ENCODE measurements at places on chromosomes 13 and 19. TPM values are rescaled to one million over a fixed set of nuclear protein-coding genes. Genes with fewer than 3 reads are reported as not detected.
A peak's percentile ranks its signal among the peaks of the same experiment; 100 is the strongest.

- H3K4me1 ChIP-seq: peaks cover 34% of the 10 kb centered on the region
- H3K27ac ChIP-seq: no peak within 1 kb of the TSS
- H3K36me3 ChIP-seq: no peaks in the 10 kb centered on the region
- H3K27me3 ChIP-seq: no peaks in the 10 kb centered on the region
- H3K4me3 ChIP-seq: no peak within 1 kb of the TSS
Observed at GRCh38 chr19:58352760-58353671, at the start of gene A1BG. Gene A1BG (minus strand): TSS chr19:58353492. CDS start chr19:58353437, 55 bp downstream.

- peaks cover 10% of the 10 kb centered on the region for H3K27me3 ChIP-seq
- no peaks in the 10 kb centered on the region for H3K4me1 ChIP-seq
- DNase-seq: no peak
- no peak overlapping the region for H3K27ac ChIP-seq
- no peaks in the 10 kb centered on the region for H3K36me3 ChIP-seq
- H3K4me3 ChIP-seq: no peak overlapping the region
Observed at GRCh38 chr13:23996456-23996855, 99.2 kb upstream of the C1QTNF9B start.

GRCh38 chr13:18628428-18628827, 553.2 kb downstream of the TUBA3C start:
- no peak for DNase-seq
- H3K27ac ChIP-seq: no peak overlapping the region
- no peaks in the 10 kb centered on the region for H3K27me3 ChIP-seq
- H3K36me3 ChIP-seq: no peaks in the 10 kb centered on the region
- no peaks in the 10 kb centered on the region for H3K4me1 ChIP-seq

GRCh38 chr19:29004796-29005195, 208.2 kb downstream of the UQCRFS1 start:
- H3K4me3 ChIP-seq: no peak overlapping the region
- no peaks in the 10 kb centered on the region for H3K4me1 ChIP-seq
- DNase-seq: no peak
- no peaks in the 10 kb centered on the region for H3K27me3 ChIP-seq

GRCh38 chr13:110652231-110652730, 36.9 kb downstream of the NAXD start:
- no peak overlapping the region for H3K4me3 ChIP-seq
- peaks cover 54% of the 10 kb centered on the region for H3K4me1 ChIP-seq
- peak; percentile 27 for DNase-seq
- peaks cover 34% of the 10 kb centered on the region for H3K36me3 ChIP-seq
- H3K27me3 ChIP-seq: no peaks in the 10 kb centered on the region

GRCh38 chr13:97967948-97968347, 14.5 kb downstream of the IPO5 start:
- no peak for DNase-seq
- H3K27me3 ChIP-seq: no peaks in the 10 kb centered on the region
- no peak overlapping the region for H3K4me3 ChIP-seq
- H3K4me1 ChIP-seq: no peaks in the 10 kb centered on the region

DNA sequence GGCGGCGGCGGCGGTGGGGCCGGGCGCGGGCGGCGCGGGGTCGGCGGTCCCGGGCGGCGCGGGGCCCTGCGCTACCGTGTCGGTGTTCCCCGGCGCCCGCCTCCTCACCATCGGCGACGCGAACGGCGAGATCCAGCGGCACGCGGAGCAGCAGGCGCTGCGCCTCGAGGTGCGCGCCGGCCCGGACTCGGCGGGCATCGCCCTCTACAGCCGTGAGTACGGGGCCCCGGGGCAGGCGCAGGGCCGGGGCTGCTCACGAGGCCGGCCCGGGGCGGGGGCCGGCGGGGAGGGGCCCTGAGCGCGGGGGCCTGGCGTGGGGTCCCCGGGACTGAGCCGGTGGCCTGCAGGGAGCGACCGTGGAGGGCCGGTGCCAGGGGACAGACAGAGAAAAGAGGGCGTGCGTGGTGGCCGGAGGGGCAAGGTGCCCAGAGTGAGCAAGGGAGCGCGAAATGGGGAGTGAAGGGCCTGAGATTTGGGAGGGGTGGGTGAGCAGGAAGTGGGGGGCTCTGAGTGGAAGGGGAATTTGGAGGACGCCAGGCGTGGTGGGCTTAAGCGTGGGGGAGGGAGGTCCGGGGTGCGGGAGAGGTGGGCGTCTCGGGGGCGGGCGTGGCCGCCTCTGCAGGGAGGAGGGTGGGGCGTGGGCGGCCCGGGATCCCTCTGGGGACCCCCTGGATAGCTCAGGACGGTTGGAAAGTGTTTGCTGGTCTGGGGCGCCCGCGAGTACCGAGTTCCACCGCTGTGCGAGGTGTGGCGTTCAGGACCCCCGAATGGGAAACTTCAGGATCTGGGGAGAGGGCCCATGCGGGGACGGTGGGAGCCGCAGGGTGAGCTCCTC, 575 bp downstream of the CARM1 start:
- H3K27me3 ChIP-seq: no peaks in the 10 kb centered on the region
- peaks cover 1% of the 10 kb centered on the region for H3K36me3 ChIP-seq
- H3K4me3 ChIP-seq: peak overlapping the region; percentile 55
- peak; percentile 69 for DNase-seq
- H3K4me1 ChIP-seq: peaks cover 54% of the 10 kb centered on the region

DNA sequence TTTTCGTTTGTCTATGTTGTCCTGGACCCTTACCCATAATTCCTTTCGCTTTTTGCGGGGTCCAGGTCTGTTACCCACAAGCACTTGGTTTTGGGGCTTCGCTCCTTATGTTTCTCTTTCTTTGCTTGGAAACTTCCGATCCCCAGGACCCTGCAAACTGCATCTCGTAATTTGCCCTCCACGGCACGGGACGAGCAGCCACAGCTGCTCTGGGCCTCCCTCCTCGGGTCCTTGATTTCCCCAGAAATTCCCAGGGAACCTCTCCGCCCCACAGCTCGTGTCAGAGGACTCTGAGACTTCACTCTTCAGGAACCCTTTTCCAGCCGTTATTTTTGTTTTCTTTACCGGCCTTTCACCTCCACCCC, 599 bp downstream of the SNRNP70 start:
- DNase-seq: no peak
- H3K27ac ChIP-seq: peak overlapping the region; percentile 66
- H3K27me3 ChIP-seq: peaks cover 3% of the 10 kb centered on the region
- no peaks in the 10 kb centered on the region for H3K36me3 ChIP-seq

DNA sequence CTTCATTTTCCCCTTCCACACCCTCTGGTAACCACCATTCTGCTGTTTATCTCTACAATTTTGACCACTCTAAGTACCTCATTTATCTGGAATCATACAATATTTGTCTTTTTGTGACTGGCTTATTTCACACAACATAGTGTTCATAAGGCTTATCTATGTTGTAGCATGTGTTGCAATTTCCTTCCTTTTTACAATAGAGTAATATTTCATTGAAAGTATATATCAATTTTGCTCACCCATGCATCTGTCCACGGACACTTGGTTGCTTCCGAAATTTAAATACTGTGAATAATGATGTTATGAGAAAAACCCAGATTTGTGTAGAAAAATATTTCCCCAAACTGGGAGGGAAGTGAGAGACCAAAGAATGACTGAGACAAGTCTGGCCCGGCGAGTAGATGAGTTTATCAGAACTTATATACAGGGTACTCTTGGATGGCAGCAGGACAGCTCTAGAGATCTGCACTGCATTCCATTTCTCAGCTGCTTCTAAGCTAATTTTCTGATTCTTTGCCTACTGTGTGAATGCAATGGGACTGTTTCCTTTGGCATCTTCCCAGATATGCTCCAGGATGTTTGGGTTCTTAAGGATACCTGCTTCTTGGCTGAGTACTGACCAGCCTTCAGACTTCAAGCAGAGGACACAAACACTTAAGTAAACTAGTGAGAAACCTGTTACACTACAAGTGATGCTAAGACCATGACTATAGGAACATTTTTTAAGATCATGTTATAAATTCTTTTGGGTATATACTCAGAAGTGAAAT, 834.0 kb upstream of the PCDH9 start:
- H3K27me3 ChIP-seq: no peaks in the 10 kb centered on the region
- H3K4me1 ChIP-seq: no peaks in the 10 kb centered on the region
- H3K27ac ChIP-seq: no peak overlapping the region
- no peaks in the 10 kb centered on the region for H3K36me3 ChIP-seq

GRCh38 chr13:75365724-75366173, 116.2 kb downstream of the TBC1D4 start:
- H3K4me3 ChIP-seq: no peak overlapping the region
- H3K27me3 ChIP-seq: no peaks in the 10 kb centered on the region
- DNase-seq: no peak
- no peaks in the 10 kb centered on the region for H3K36me3 ChIP-seq
- H3K4me1 ChIP-seq: no peaks in the 10 kb centered on the region

- H3K27ac ChIP-seq: no peak overlapping the region
- no peaks in the 10 kb centered on the region for H3K36me3 ChIP-seq
- no peaks in the 10 kb centered on the region for H3K27me3 ChIP-seq
- H3K4me1 ChIP-seq: no peaks in the 10 kb centered on the region
- no peak for DNase-seq
Observed at GRCh38 chr13:98039964-98040363, 86.5 kb downstream of the IPO5 start.

Gene PSENEN
- 11.7 TPM for polyA plus RNA-seq

Gene CEACAM19
- not detected for polyA plus RNA-seq

Gene IGFL1
- polyA plus RNA-seq: 0.15 TPM

Gene ZFP30
- polyA plus RNA-seq: 3.6 TPM

Gene CFD
- polyA plus RNA-seq: 2.9 TPM

Gene SIGLEC10
- polyA plus RNA-seq: 75.4 TPM

Gene ZNF738
- polyA plus RNA-seq: 14.6 TPM

Gene JSRP1
- 2.1 TPM for polyA plus RNA-seq

Gene SHISA7
- polyA plus RNA-seq: 0.06 TPM

Gene C13orf46
- polyA plus RNA-seq: 1.4 TPM

Gene FFAR1
- polyA plus RNA-seq: 17.9 TPM

Gene CEACAM4
- polyA plus RNA-seq: 0.34 TPM

Gene RASAL3
- 154 TPM for polyA plus RNA-seq

Gene LCP1
- polyA plus RNA-seq: 119 TPM
